Activated CD4-positive, alpha-beta T cell treated with anti-CD3 and anti-CD28 coated beads, Interleukin-2, amount 10 ng/mL, durations not matched to agents 24 days and 14 days (primary cell): ENCODE measurements at places on chromosomes 6 and 20.

GRCh38 chr20:54643761-54644160 is 168.4 kb downstream of the DOK5 start:
- DNase-seq, result no peak

- no peak for DNase-seq
These were observed 660 bp downstream of the STXBP5 start for GRCh38 chr6:147204843-147205311.

DNA sequence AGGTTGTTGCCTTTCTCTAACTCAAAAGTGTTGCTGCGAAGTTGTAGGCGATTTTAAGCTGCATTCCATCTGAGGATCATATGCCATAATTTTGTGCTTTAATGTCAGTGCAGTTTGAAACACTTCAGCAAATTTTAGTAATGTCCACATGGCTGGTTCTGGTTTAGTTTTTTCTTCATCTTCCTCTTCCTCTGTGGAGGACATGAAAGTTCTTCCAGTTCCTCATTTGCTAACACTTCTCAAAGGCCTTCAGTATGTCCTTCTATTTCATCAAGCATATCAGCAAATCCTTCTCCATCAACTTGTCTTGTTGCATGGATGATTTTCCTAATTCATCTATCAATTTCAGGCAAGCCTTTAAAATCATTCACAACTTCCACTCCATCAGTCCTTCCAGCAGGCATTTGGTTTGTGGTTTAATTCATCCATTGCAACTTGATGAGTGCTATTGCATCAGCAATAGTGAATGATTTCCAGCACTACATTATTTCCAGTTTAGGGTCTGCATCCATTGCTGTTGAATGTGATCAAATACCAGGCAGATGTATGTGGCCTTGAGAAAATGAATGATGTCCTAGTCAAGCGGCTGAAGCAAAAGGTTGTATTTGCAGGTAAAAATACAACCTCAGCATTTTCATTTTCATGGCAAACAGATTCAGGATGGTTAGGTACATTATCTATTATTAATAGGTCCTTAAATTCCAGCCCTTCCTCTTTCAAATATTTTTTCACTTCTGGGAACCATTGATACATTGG is 20.2 kb downstream of the SHLD1 start:
- DNase-seq, result no peak

DNA sequence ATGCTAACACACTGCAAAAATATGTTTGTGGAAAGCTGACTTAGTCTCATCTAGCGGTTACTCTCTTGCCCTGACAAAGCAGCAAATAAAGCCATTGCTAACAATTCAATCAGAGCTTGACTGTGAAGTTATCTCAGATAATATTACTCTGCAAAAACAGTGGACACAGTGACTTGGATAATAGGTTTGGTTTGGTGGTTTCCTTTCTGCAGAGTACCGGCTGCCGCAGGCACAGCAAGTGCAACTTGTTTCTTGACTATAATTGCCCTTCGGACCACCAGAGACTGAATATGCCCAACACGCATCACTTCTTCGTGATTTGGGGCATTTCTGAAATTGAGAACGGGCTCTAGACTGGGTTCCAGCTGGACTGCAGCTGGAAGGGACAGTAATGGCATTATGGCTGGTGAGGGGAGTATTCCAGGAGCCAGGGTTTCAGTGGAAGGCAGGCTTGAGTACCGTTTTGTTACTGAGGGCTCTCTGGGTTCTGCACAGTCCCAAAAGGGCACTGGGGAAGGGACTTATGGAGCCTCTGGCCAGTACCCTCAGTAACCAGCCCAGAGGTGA is 40.0 kb downstream of the DSTN start:
- peak; percentile 56 for DNase-seq

DNA sequence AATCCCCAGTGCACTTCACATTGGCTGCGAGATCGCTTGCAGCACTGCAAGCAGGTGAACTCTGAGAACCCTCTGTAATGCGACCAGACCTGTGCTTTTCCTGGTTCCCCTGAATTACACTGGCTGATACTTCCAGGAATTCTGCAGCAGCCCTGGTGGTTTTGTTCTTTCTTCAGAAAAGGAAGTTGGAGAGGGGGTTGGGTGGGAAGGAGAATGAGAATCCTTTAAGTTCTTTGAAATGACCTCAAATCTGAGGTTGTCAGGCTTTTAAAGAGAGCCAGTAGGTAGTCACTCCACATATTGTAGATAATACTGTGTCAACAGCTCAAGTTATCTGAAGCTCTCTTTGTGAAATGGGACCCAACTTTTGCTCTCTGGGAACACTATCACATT is 62.4 kb downstream of the GCNT2 start:
- DNase-seq, result no peak

DNA sequence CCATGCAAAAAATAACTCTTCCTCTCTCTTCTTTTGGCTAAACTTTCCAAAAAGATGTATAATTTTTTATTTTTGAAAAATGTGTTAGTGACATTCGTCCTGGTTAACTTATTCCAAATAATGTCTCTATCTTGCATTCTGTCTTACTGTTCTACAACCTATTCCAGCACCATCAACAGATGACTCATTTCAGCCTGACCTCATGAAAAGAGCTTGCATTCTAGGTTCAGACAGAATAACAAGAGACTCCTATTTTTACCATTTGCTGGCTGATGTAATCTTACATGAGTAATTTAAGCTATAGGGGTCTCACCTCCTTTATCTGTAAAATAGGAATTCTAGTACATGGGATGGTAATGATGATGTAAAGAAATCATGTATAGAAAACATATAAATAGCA is 109.0 kb downstream of the FUT9 start:
- DNase-seq, result no peak

- no peak for DNase-seq
These were observed 1034.4 kb downstream of the EYS start for GRCh38 chr6:64672651-64673050.

- DNase-seq, result no peak
These were observed 17.2 kb downstream of the GDAP1L1 start for GRCh38 chr20:44264287-44264686.

DNA sequence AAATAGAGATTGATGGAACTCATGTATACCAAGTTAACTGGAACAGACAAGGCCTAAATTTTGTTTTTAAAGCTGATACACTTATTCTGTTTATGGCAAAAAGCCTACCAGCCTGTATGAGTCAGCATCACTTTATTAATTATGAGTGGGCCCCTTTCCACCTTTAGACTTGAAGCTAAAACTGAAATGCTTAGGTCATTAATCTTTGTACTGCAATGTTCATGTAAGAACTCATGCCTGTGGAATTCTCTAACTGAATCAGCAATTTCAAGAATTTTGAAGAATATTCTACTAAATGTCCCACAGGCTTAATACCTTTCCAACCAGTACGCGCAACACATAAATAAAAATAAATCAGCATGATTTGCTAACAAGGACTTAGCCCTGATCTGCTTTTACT is 140.2 kb upstream of the PHACTR1 start:
- DNase-seq, result no peak

DNA sequence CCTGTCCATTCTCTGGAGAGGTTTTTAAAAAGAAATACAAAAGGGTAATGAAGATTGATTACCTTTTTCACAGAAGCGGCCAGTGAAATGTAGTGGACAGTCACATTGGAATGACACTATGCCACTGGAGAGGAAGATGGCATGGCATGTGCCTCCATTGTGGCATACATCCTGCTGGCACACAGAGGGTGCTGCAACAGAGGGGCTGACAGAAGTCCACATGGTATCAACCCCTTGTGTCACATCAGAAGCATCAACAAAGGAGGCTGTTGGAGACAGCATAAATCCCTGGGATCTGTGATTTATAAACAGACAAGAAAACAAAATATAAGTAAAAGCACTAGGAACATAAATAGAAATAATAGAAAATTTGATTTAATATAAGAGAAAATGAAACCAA is 594.9 kb downstream of the PHF3 start:
- no peak for DNase-seq

DNA sequence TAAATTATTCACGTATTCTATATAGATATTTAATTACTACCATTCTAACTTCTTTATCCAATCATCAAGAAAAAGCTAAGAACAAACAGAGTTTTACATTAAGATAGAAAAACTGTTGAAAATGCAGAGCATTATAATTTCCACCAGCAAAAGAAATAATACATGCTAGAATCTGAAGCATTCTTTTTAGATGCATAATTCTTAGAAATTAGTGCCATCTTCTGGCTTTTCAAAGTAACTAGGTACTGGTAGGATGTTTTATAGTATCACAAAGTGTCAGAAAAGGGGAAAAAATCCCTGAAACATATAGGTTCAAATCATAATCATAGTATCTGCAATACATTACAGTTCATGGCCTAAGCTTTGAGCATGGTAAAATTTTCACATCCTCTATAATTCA is 178.9 kb downstream of the PHF3 start:
- no peak for DNase-seq

- DNase-seq, result no peak
These were observed 132.3 kb upstream of the SULF2 start for GRCh38 chr20:47917549-47918070.

DNA sequence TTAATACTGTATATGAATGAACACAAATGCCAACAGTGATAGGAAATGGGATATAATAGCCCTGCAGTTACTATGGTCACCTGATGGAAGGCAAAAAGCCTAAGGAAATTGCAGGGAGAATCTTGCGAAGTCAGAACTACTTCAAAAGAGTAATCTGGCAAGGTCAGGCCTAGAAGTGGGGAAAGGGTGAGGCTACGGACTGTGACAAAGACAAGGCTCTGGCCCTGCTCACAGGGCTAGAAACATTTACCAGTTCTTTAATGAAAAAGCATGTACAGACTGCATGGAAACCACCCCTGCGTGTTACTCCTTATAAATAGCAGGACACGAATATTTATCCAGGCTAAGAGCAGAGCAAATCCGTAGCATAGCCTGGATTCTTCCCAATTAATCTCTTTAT is 52.5 kb upstream of the HECA start:
- DNase-seq, result no peak

DNA sequence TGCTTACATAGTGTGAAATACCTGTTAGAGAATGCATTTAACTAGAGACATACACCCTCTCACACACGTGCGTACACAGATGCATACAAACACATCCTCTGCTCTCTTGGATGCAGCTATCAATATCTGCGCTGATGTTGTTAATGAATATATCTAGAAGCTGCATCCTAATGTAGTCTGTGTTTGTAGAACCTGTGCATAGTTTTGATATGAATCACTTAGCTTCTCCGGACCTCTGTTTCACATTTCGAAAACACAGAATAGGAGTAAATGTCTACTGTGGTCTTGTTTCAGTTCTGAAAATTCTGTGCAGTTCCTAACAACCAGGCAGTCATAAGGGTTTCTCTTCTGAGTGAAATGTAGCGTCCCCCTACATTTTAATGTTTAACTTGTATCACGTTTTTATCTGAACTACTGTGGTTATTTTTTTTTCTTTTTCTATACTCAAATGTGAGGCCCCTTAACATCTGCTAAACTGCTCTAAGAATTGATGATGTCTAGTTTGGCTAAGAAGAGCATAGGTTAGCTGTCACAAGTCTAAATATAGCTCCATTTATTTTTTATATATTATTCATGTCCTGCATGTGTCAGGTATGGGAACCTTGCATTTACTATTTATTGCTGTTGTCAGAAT is 254.5 kb downstream of the TMEM242 start:
- DNase-seq, result peak; percentile 64

DNA sequence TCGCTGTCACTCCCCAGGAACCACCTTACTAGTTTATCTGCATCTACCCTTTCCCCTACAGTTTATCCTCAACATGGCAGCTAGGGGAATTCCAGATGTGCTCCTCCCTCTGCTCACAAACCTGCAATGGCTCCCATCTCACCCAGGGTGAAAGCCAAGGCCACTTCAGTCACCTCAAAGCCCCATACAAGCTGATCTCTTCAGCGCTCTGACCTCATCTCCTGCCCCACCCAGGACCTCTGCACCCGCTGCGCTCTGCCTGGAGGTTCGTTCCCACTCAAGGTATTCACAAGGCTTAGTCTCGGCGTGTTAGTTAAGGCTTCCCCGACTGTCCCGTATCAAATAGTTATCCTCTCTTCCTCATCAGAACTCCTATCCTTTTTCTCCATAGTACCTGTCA is 28.6 kb upstream of the SPDEF start:
- no peak for DNase-seq

- no peak for DNase-seq
These were observed 13.2 kb downstream of the BPIFB1 start for GRCh38 chr20:33296206-33296605.

DNA sequence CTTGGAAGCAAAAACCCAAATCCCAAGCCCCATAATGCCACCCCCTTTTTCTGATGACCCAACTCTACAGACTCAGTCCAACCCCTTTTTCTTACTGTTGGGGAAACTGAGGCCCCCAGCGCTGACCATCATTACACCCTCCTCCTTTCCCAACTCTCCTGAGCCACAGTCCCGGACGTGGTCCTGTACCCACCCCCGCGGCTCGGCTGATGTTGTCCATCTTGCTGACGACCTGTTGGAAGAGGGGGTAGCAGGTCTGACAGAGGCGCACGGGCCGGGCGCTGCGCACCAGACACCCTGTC is 533 bp downstream of the OSTM1 start:
- no peak for DNase-seq

DNA sequence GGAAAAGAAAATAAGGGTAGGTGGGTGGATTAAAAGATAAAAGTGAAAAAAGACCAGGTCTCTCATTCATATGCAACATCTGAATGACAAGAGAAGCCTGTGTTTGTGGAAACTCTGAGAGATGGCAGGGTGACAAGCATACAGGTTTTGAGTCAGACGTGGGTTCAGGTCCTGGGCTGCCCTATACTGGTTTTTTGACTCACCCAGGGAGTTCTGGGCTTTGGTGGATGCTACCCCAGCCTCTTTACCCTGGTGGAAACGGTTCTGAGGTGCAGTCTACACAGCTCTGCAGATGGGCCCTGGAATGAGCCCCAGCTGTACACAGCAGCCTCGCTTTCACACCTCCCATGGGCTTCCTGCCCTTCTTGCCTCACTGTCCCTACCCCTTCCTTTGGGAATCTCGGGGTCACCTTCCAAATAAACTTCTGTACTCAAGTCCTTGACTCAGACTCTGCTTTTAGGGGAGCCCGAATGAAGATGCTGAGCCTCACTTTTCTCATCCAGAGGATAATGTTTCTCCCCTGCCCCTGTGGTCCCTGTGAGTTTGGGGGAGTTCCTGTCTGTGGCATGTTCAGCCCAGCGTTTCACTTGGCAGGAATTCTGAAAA is 77.7 kb upstream of the CLDN20 start:
- peak; percentile 74 for DNase-seq
